BE2C (cell line): ENCODE measurements at places on chromosomes 1 and 21.

DNA sequence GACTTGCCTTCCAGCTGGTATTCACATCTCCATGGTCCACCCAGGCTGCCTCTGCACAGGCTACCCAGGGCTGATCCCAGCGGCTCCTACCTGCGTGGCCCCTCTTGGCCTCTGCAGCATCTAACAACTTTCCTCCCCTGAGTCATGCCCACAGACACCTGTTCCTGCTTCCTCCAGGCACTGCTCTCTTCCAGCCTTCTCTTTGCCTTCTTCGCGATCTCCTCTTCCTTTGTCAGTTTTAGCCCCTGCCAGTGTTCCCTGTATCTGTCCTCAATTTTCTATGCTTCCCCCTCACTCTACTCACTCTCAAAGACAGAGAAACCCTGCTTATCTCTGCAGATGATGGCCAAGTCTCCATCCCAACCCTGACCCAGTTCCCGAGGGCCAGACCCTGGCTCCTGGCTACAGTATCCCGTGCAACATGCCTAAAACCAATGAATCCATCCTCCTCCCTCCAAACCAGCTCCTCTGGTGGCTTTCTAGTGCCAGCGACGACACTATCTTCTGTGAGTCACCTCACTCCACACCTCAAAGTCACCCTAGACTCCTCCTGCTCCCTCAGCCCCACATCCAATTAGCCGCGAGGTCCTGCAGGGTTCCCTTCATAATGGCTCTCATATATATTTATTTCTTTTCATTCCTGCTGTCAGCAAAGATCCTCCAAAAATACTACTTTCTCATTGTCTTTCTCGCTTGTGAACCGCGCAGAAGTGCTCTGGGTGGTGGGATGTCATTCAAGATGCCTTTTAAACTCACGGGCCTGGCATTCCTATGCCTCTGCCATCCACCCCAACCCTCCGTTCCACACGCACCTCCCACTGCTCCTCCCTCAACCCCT is 259.2 kb downstream of the TOMM20 start:
- no peak for DNase-seq

DNA sequence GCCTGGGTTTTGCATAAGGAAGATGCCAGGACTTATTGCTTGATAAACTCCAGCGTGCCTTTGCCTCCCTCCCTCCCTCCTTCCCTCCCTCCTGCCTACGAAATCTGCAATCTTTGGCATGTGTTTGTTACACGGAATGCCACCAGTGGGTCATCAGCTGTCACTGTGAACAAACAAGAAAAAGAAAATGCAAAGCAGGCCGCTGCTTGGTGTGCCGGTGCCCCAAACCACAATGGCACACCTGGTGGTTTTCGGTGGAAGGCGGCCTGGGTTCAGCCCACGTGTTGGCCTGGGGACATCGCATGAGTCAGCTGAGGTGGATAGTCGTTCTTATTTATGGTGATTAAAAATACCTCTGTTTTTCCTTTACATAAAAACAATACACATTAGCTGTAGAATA is 16.3 kb upstream of the IFNLR1 start:
- no peak for DNase-seq

DNA sequence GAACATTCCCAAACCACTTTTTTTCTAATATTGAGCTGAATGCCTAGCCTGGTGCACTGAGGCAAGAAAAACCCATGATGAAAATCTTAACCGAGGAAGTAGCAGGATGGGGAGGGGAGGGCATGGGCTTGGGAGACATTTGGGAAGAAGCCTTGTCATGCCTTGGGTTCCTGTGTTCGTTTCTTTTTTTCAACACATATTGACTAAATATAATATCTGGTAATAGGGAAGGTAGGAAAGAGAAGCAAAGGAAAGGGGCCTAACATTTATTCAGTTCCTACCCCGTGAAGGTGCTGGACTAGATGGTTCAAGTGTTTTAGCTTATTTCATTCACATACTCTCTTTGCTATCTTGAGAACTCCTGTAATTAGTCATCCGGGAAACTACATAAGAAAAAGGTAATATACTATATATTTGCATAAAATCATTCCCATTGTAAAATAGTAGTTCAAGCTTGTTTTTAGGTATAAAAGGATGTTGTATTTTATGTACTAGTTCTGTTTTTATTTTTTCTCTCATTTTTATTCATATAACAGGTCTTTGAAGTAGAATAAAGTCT is 62.1 kb downstream of the ST3GAL3 start:
- DNase-seq: no peak

DNA sequence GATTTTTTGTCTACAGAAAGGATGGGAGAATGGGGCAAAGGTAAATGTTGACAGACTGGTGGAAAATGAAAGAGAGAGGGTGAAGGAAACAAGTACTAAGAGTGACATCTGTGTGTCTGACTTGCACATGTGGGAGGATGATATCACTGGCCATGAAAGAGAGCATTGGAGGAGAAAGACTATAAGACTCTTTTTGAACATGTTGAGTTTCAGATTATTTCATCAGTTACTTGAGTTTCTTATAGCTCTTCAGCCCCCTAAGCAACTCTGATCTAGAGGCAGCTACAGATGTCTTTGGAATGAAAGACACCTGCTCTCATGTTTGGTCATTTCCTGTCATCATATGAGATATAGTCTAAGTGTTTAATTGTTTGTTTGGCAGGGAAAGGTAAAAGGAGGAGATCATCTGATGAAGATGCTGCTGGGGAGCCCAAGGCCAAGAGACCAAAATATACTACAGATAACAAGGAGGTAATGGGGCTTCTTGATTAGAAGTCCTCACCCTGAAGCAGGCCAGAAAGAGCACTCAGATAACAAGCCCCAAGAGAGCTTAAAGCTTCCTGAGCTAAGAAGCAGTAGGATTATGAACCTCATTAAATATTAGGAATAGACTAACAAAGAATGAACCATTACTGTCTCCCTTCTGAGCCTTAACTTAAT is 4.5 kb downstream of the POLR3C start:
- DNase-seq: no peak

- DNase-seq: no peak
Measured at GRCh38 chr1:185775501-185775900, 41.3 kb downstream of the HMCN1 start.

DNA sequence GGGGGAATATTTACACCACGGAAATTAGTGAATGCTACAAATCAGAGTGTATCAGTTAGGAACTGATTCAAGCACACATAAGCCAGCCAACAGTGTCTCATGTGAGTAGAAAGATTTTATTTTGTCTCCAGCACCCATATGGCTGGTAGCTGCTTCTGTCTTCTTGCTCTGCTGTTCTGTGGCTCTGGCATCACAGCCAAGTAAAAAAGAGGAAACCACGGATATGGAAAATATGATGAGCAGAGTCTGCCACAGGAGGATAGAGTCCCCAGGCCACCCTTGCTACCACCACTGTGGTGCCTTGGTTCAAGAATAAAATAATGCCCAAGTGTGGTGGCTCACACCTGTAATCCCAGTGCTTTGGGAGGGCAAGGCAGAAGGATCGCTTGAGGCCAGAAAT is 53.6 kb upstream of the SPOCD1 start:
- DNase-seq: no peak

GRCh38 chr21:45294509-45295291 is 7.0 kb upstream of the POFUT2 start:
- peak; percentile 40 for DNase-seq

GRCh38 chr1:180937624-180938225 is 25.0 kb downstream of the KIAA1614 start:
- DNase-seq: no peak

GRCh38 chr1:178694923-178695525 is 30.0 kb upstream of the RALGPS2 start:
- no peak for DNase-seq
